OCI-LY7 (cell line): ENCODE measurements at places on chromosomes 7 and 10. TPM values are rescaled to one million over a fixed set of nuclear protein-coding genes. Genes with fewer than 3 reads are reported as not detected.

UPK3BL2 gene
- 19.5 and 22.2 TPM in 2 replicates for total RNA-seq

SPDYE6 gene
- not detected in 2 replicates for total RNA-seq

CYCS gene
- 153 and 175 TPM in 2 replicates for total RNA-seq

PTF1A gene
- total RNA-seq = not detected in 2 replicates

VAX1 gene
- not detected in 2 replicates for total RNA-seq

SPAM1 gene
- total RNA-seq = not detected in 2 replicates

AGAP4 gene
- total RNA-seq = 22.4 and 29.3 TPM in 2 replicates

CNPY1 gene
- not detected in 2 replicates for total RNA-seq

ACADSB gene
- 13.4 and 14.7 TPM in 2 replicates for total RNA-seq

SSC4D gene
- 0.44 TPM in 1 of 2 replicates, not detected in the other for total RNA-seq

ODAD2 gene
- total RNA-seq = 0.09 TPM in 1 of 2 replicates, not detected in the other

ZPBP gene
- total RNA-seq = not detected in 2 replicates

- no peak for DNase-seq
Observed at GRCh38 chr7:79502151-79502550, 48.7 kb upstream of the MAGI2 start.

GRCh38 chr7:158585721-158586498 lies 1.7 kb downstream of the PTPRN2 start:
- no peak for DNase-seq

- DNase-seq = peak; percentile 59
Observed at GRCh38 chr10:104122225-104123107, 495 bp downstream of the SFR1 start.

- DNase-seq = no peak
Observed at GRCh38 chr10:16966991-16967865, 150.0 kb upstream of the RSU1 start.

- no peak for DNase-seq
Observed at GRCh38 chr7:150721970-150722373, 5.6 kb downstream of the GIMAP1 start.

- peak; percentile 69 for DNase-seq
Observed at GRCh38 chr7:33744293-33745075, 160.9 kb upstream of the BMPER start.

DNA sequence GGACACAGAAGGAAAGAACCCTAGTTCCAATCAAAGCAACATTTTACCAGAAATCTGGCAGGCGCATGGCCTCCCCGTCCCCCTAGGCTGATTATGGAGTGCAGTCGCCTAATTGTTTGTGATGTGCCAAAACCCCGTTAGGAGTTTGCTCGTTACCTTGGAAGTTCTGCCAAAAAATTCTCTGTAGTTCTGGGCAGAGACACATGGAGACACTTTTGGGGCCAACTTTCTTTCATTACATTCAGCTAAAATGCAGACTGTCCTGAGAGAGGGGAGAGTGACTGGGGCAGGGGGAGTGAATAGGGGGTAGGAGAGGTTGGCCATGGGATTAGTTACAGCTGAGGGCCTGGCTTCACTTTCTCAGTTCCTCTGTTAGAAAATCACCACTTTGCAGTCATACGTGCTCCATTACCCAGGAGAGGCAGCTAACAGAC lies 158.0 kb upstream of the NPVF start:
- no peak for DNase-seq

DNA sequence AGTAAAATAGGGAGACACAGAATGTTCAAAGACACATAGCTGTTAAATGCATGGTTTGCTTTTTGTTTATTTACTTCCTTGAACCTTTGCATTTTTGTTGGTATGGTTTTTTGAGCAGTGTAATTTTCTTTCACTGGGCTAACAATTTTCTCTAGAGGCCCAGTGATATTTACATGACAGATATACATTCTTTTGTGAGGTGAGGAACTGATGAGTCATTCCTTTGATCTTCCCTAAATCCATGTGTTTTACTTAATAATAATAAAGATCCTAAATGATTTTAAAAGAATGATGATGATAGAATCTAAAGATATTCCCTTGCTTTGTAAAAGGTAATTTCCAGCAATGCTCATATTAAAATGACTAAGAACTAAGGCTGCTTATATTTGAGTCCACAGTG lies 188.5 kb upstream of the ANK3 start:
- no peak for DNase-seq

GRCh38 chr10:76942628-76943416 lies 694.8 kb downstream of the KCNMA1 start:
- DNase-seq = no peak

GRCh38 chr10:14884082-14884481 lies 5.4 kb downstream of the SUV39H2 start:
- DNase-seq = no peak

DNA sequence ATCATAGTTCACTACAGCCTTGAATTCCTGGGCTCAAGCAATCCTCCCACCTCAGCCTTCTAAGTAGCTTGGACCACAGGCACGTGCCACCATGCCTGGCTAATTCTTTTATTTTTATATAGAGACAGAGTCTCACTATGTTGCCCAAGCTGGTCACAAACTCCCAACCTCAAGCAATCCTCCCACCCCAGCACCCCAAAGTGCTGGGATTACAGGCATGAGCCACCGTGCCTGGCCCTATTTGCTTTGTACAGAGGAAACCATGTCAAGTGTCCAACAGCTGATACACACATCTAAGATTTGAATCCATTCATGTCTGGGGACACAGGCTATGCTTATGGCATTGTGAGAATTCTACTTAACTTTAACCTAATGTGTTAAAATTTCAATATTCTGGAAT lies 29.9 kb upstream of the MPP7 start:
- peak; percentile 18 for DNase-seq

DNA sequence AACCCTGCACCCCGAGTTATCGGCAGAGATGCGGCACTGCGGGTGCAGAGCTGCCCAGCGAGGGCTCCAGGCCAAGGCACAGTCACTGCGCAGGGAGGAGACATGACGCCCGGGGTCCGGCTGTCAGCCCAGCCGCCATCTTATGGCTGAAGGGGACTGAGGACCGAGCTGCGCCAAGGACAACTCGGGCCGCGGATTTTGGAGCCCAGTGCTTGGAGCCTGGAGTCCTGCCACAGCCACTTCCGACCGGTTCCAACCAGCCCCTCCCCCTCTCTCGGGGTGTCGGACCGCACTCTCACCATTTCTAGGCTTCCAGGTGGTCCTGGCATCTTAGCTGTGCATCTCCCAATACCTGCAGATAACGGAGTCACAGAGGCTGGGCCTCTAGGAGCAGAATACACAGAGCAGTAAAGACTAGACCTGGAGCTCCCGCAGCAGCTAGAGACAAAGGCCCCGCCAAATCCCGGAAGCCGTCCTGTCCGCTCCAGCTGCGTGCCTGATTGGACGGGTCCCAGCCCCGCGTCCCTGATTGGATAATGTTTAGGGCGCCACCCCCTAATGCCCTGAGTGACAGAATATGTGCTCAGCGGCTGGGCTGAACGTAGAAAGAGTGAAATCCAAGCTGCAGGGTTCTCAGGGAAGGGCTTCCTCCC lies at the start of gene ZNF680:
TSS of gene ZNF680 (minus strand) at position 446 of the 653 bp plus-strand sequence. CDS start at position 329, 117 bp downstream.
- DNase-seq = peak; percentile 97

- DNase-seq = no peak
Observed at GRCh38 chr7:17446340-17446739, 147.9 kb downstream of the AHR start.

DNA sequence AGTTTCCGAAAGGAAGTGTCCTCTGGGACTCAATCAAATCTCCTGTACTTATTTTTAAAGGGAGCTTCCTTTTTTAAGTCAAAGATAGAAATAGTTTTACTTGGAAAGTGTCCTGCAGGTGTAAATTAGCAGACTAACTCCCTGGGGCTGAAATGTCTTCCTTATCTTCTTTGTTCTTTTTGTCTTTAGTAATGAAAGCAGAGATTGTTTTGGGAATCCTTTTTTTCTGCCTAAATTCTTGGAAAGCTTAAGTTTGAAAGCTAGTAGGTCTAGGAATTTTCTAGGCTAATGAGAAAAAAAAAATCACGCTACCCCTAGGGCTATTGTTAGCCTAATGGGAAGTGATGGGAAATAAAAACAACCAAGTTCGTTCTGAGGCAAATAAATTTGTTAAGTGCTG lies 139.1 kb upstream of the CSTF2T start:
- DNase-seq = no peak

GRCh38 chr10:114801411-114801813 lies 20.2 kb upstream of the FHIP2A start:
- DNase-seq = peak; percentile 16

GRCh38 chr10:80075781-80076180 lies 2.7 kb upstream of the TMEM254 start:
- DNase-seq = no peak

- no peak for DNase-seq
Observed at GRCh38 chr7:114629762-114630161, 215.1 kb downstream of the FOXP2 start.

- no peak for DNase-seq
Observed at GRCh38 chr10:104601166-104601565, 39.9 kb upstream of the SORCS3 start.

DNA sequence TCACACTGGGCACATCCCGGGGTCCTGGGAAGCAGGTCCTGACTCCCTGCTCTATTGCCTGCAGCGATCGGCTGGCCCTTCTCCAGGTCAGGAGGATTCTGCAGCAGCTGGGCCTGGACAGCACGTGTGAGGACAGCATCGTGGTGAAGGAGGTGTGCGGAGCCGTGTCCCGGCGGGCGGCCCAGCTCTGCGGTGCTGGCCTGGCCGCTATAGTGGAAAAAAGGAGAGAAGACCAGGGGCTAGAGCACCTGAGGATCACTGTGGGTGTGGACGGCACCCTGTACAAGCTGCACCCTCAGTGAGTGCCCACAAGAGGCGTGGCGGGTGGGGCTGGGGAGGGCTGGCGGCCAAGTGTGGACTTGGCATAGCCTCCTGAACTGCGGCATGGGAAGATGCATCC lies 12.8 kb upstream of the HK1 start:
- DNase-seq = no peak

DNA sequence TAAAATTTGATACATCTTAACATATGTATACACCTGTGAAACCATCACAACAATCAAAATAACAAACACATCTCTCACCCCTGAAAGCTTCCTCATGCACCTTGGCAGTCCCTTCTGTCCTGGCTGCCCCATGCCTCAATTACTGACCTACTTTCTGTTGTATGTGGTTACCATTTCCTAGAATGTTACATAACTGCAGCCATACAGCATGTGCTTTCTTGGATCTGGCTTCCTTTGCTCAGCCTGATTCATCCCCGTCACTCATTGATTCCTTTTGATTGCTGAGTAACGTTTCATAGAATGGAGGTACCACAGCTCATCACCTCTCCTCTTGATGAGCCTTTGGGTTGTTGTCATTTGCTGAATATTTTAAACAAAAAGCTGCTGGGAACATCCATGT lies 165.3 kb downstream of the CELF2 start:
- no peak for DNase-seq

DNA sequence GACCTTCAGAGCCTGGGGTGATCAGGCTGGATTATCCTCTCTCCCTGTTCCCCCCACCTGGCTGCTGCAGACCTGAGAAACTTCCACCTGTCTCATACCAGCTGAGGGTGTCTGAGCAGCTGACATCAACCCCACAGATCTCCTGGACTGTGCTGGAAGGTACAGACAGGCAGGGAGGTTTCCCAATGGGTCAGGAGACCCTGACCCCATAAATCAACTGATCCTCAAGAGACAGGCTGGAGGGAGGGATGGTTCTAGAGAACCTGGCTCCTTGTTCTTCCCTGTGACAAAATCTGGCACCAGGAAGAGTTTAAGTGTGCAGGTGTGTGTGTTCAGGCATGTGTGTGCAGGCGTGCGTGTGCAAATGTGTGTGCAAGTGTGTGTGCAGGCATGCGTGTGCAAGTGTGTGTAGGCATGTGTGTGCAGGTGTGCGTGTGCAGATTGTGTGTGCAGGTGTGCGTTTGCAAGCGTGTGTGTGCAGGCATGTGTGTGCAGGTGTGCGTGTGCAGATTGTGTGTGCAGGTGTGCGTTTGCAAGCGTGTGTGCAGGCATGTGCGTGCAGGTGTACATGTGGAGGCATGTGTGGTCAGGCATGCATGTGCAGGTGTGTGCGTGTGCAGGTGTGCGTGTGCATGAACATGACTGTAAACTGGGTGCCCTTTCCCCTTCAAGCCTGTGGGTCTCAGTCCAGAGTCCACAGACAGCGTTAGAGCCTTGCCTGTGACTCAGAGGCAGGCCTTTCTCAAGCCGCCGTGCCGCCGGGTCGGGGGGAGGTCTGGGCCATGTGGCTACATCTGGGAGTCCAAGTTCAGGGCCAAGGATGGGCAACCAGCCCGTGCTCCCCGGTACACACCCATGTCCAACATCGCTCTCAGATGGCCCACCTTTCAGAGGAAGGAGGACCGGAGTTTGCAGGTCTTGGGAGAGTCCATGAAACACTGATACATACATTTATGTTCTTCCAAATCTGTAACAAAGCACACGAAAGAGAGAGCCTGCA lies 50.1 kb upstream of the ELN start:
- no peak for DNase-seq

GRCh38 chr10:3516234-3516922 lies 268.6 kb downstream of the KLF6 start:
- DNase-seq = no peak
